ENCODE measurements at places on chromosomes 7 and 10.

DNA sequence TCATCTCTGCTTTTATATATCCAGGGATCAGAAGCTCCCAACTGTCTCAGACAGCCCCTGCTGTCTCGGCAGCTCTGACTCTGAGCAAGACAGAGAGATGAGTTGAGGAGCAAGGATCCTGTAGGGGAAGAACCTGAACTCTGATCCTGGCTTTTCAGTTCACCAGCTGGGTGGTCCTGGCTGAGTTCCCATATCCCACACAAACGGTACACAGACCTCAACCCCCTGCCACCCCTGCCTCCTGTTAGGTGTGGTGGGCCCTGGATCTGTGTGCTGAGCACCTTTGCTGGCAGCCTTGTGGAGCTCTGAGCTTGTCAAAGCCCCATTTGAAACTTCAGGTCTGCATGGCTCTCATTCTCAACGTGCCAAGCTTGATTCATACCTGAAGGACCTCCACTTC is 54.3 kb upstream of the GPR26 start:
- DNase-seq = no peak

- no peak for DNase-seq
Measured at GRCh38 chr7:104010052-104010909, 20.8 kb upstream of the RELN start.

- no peak for DNase-seq
Measured at GRCh38 chr10:113285305-113285704, 267.5 kb upstream of the HABP2 start.

GRCh38 chr10:125844751-125845221 is 21.4 kb downstream of the BCCIP start:
- no peak for DNase-seq

DNA sequence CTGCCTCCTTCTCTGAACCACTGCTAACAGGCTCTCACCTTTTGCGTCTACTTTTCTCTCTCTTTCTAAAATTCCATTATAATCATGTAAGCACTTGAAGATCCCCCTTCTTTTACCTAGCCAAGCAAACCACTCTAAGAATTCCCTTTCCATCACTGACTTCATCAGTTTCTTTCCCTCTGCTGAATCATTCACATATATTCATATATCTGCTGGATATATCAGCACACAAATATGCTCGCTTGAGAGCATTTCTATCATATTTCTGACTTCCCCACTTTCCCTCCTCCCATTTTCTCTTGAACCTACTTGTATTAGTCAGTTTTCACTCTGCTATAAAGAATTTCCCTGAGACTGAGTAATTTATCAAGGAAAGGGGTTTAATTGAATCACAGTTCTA is 84.2 kb upstream of the LRRN3 start:
- DNase-seq = no peak

DNA sequence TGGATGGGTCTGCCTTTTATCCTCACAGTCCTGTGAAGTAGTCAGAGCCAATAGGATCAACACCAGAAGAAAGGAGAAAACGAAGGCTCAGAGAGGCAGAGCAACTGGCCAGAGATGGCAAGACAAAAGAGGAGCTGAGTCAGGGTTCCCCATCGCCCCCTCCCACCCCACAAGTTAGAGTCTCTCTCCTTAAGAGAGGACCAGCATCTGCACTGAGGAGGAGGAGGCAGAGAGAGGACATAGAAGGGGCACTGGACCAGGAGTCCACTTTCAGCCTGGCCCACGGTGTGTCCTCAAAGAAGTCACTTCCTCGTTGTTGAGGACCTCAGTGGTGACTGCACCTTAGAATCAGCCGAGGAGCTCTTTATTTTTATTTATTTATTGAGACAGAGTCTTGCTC is 11.6 kb downstream of the SPOCK2 start:
- no peak for DNase-seq

GRCh38 chr7:66837661-66838060 is 83.4 kb upstream of the TMEM248 start:
- no peak for DNase-seq

GRCh38 chr7:47992446-47992845 is 13.0 kb upstream of the HUS1 start:
- DNase-seq = no peak

- no peak for DNase-seq
Measured at GRCh38 chr7:6248581-6248980, 23.8 kb downstream of the CYTH3 start.

GRCh38 chr7:114155116-114156110 is 236.6 kb upstream of the PPP1R3A start:
- DNase-seq = no peak

DNA sequence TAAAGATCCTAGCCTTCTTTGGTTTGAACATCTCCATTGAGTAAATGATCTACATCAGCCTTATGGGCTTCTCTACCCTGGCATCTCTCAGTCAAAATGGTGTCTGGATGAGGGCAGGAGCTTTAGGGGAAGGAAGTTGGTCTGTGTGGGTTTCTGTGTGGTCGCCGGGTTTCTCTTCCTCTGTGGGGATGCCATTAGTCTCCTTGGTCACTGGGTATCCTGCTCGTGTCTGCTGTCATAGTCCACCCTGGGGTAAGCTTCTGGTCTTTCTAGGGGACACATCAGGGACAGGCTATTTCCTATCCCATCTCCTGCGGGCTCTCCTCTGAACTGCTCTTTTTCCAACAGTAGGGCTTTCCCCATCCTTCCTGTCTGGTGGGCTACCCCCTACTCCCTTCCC is 150.3 kb upstream of the NPY start:
- DNase-seq = no peak

DNA sequence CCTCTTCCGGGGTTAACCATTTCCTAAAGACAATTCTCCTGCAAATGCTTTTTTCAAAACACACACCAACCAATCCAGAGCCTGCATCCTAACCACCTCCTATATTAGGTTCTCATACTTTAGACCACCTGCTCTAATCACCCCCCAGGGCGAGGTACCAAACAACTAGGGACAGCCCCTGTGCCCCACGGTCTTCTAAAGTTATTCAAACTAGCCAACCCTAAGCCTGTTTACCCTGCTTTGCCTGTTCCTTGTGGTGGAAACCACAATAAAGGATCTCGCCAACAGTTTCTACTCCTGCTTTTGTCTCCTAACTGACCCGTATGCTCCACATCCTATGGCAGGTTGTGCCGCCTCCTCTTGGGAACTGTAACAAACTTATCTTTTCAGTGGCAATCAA is 21.1 kb downstream of the SP4 start:
- no peak for DNase-seq

GRCh38 chr7:36916619-36917018 is 192.3 kb upstream of the AOAH start:
- no peak for DNase-seq

DNA sequence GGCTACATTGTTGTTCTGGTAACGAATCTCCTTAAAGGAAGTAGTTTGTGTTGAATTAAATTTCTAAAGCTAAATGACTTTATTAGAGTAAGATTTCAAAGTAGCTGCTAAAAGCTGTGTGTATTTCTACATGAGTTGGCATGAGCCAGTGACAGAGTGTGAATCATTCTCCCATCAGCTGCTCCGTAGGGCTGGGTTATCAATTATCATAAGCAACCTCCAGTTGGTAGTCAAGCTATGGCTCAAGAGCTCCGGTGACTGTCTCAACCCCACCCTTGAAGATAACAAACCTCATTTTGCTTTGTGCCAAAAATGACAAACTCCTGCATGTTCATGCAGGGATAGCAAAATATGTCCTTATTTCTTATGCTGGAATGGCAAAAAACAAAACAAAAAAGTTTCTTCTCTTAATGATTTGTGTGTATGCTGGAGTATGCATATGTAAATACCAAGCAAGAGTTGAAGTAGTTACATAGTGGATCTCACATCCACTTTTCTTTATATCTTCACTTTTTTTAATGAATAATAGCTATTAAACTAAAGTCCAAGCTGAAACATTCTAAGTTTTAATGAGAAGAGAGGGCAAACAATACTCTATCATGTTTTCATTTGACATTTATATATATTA is 249.4 kb downstream of the CACNA2D1 start:
- no peak for DNase-seq

- DNase-seq = no peak
Measured at GRCh38 chr7:158028290-158028941, 559.2 kb downstream of the PTPRN2 start.
